Psoas muscle (tissue), 8 donors: ENCODE measurements at places on chromosomes 7 and 10. TPM values are rescaled to one million over a fixed set of nuclear protein-coding genes. Genes with fewer than 3 reads are reported as not detected.
A peak's percentile ranks its signal among the peaks of the same experiment; 100 is the strongest.

The RSBN1L gene
- 7.5 TPM for total RNA-seq

The MYH16 gene
- not detected for total RNA-seq

DNA sequence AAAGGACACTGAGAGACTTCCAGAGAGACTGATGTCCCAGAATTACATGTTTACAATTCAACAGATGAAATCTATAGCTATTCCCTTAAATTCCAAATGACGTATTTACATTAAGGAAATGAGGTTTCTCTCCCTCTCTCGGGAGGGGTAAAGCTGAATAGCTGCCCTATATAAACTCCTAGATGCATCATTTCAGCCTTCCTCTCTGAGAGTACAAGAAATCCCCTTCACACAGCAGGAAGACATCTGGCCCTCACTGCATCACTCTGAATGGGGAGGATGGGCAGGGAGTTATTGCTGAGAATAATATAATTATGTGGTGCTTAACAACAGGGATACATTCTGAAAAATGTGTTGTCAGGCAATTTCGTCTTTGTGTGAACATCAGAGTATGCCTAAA lies 11.0 kb downstream of the POT1 start:
- no peak overlapping the region for H3K27ac ChIP-seq
- no peaks in the 10 kb centered on the region for H3K36me3 ChIP-seq
- H3K27me3 ChIP-seq, result no peaks in the 10 kb centered on the region
- DNase-seq, result no peak
- H3K4me1 ChIP-seq, result no peaks in the 10 kb centered on the region
- no peak overlapping the region for H3K4me3 ChIP-seq

DNA sequence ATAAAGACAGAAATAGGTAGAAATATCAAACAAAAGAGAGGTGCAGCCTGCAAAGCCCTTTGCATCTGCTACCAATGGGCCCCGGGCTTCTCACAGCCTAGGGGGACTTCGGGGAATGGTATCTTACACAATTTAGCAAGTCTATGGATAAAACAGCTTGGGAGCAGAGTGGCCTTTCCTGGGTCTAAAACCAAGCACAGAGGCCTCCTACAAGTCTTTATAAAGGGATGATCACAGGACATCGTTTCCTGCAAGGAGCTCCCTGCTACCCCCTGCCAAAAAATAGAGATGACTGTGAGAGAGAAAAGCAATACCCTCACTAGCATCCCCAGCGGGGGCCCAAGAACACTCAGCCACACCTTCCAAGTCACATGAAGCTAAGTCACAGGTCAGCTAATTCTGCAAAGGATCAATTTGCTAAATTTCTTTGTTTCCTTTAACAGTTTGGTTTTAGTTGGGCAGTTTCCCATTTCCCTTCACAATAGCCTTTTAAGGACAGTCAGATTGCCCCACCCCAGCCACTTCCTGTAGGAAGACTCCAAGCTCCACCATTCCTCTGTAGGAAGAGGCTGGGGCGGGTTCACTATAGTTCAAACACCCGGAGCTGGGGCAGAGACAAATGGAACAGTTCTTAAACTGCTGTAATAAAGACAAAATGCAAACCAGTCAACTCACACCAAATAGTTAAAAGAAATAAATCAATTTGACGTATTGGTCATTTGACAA lies 105.5 kb downstream of the SLIT1 start:
- no peak for DNase-seq
- H3K36me3 ChIP-seq, result no peaks in the 10 kb centered on the region
- H3K4me3 ChIP-seq, result no peak overlapping the region
- H3K27me3 ChIP-seq, result no peaks in the 10 kb centered on the region
- H3K4me1 ChIP-seq, result no peaks in the 10 kb centered on the region
- H3K27ac ChIP-seq, result no peak overlapping the region

- no peak overlapping the region for H3K4me3 ChIP-seq
- no peak for DNase-seq
- peaks cover 37% of the 10 kb centered on the region for H3K4me1 ChIP-seq
- H3K27me3 ChIP-seq, result no peaks in the 10 kb centered on the region
- peak overlapping the region; percentile 13 for H3K27ac ChIP-seq
Measured at GRCh38 chr7:139647085-139647484, 123.6 kb downstream of the CLEC2L start.

The CUZD1 gene
- total RNA-seq, result 0.10 TPM
